ENCODE measurements at places on chromosomes 4 and X.

DNA sequence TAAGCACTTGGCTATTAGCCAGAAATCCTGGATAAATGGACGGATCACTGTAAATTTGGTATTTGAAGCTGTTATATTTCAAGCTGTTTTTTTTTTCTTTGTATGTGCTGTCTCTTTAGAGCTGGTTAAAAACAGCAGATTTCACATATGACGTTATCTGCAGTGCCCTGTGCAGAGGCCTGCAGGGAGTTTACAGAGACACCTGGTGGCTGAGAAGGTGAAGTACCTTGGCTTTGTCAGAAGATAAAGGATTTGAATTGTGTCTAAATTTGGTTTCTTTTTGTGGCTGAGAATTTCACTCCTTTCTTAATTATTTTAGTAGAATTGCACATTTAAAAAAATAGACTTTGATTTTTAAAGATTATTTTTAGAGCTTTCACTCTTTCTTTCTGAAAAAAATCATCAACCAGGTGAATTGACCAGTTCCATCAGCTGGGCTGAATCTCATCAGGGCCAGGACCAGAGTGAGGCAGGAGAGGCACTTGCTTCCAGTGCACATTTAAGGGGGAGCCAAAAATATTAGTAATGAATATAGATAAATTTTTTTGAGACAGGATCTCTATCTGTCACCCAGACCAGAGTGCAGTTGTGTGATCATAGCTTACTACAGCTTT lies 9.6 kb upstream of the CHRNA9 start:
- no peaks in the 10 kb centered on the region for H3K36me3 ChIP-seq
- no peaks in the 10 kb centered on the region for H3K27me3 ChIP-seq
- no peak overlapping the region for H3K4me3 ChIP-seq
- no peak for DNase-seq

GRCh38 chr4:21893136-21893535 lies 55.4 kb downstream of the KCNIP4 start:
- H3K36me3 ChIP-seq = no peaks in the 10 kb centered on the region
- H3K4me3 ChIP-seq = no peak overlapping the region
- H3K27me3 ChIP-seq = no peaks in the 10 kb centered on the region
- H3K4me1 ChIP-seq = no peaks in the 10 kb centered on the region
- no peak overlapping the region for H3K27ac ChIP-seq

DNA sequence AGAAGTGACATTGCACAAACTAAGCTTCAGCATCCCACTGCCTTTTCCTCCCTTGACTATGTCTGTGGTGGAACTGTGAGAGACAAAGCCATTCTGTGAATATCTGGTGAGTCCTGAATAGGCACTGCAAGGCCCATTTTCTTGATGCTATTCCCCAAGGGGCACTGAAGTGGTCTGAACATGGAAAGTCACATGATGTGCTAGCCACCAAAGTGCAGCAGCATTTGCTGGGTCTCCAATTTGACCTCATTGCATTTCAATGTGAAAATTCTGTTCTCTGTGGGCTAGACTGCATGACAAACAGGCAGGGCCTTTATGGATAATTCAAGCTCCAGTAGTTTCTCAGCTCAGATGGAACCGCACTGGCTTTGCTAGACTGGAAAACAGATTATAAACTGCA lies 627.4 kb upstream of the BOD1L1 start:
- H3K36me3 ChIP-seq = no peaks in the 10 kb centered on the region
- no peak overlapping the region for H3K27ac ChIP-seq
- H3K4me3 ChIP-seq = no peak overlapping the region
- H3K27me3 ChIP-seq = no peaks in the 10 kb centered on the region

- H3K36me3 ChIP-seq = no peaks in the 10 kb centered on the region
- peaks cover 4% of the 10 kb centered on the region for H3K4me1 ChIP-seq
- H3K4me3 ChIP-seq = no peak overlapping the region
Observed at GRCh38 chr4:94489098-94489497, 37.4 kb downstream of the PDLIM5 start.

GRCh38 chr4:128283071-128283470 lies 4.5 kb downstream of the PGRMC2 start:
- H3K36me3 ChIP-seq = peaks cover 2% of the 10 kb centered on the region
- H3K27me3 ChIP-seq = no peaks in the 10 kb centered on the region
- no peak overlapping the region for H3K4me3 ChIP-seq
- H3K4me1 ChIP-seq = peaks cover 59% of the 10 kb centered on the region
- no peak overlapping the region for H3K27ac ChIP-seq

DNA sequence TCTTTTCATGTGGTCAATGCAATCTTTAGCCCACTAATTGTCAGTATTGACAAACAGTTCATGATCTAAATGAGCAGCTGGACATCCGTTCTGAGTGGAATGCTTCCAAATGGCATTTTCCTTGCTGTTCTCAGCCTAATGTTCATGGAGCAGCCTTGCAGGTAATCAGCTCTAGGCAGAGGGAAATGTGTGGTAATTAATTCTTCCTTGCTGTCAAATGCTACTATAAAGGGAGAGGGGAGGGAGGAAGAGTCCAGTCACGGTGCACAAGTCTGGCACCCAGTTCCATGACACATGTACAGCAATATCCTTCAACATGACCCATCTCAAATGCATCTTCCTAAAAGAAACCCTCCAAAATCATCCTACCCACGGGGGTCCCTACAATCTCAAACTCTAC lies 88.5 kb downstream of the LDB2 start:
- H3K36me3 ChIP-seq = no peaks in the 10 kb centered on the region
- H3K4me3 ChIP-seq = no peak overlapping the region
- H3K4me1 ChIP-seq = no peaks in the 10 kb centered on the region
- no peak overlapping the region for H3K27ac ChIP-seq

- H3K4me3 ChIP-seq = no peak overlapping the region
- no peaks in the 10 kb centered on the region for H3K4me1 ChIP-seq
- H3K27ac ChIP-seq = no peak overlapping the region
- no peaks in the 10 kb centered on the region for H3K27me3 ChIP-seq
Observed at GRCh38 chr4:92047209-92047875, 256.4 kb upstream of the GRID2 start.

DNA sequence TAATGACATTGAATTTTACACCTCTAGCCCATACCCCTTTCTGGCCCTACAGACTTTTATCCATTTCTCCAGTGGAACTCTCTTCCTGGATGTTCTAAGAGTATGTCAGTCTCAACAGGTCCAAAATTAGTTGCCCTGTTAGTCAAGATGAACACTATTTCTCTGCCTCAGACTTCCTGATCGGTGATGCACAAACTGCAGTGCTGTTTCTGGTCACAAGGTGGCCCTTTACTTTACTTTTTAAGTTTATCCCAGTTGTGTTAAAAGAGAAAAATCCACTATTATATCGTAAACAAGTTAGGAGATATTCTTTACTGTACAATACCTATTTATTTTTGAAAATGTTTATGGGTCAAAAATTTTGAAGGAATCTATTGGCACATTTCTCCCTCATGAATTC lies 13.1 kb downstream of the TCEAL7 start:
- H3K4me1 ChIP-seq = no peaks in the 10 kb centered on the region
- DNase-seq = no peak
- H3K27me3 ChIP-seq = no peaks in the 10 kb centered on the region
- no peak overlapping the region for H3K4me3 ChIP-seq
- no peak overlapping the region for H3K27ac ChIP-seq

- no peak for DNase-seq
- H3K4me3 ChIP-seq = no peak overlapping the region
- H3K27me3 ChIP-seq = no peaks in the 10 kb centered on the region
- H3K36me3 ChIP-seq = no peaks in the 10 kb centered on the region
- H3K4me1 ChIP-seq = no peaks in the 10 kb centered on the region
Observed at GRCh38 chr4:54015423-54016030, 48.9 kb downstream of the CHIC2 start.

DNA sequence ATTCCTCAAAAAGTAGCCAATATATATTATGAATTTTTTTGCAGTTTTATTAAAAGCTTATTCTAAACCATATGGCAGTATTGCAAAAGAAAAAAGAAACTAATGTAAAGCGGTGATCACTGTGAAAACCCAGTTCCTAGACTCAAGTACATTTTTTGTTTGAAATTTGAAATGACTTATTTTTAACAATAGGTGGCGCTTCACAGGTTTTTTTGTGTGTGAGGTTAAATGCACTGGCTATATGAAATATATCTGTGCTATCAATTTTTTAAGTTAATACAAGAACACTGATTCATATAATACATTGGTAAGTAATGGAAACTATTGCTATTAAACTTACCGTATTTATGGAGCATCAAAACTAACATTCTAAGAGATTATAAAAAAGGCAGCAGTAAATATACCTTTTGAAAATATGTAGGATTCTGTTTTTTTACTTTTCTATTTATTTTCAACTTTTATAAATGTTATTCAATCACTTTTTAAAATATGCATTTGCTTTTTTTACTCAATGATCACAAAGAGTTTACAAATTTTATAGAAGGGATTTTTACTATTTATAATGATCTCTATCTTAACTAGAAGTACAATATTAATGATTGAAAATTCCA lies 5.6 kb upstream of the SPRY1 start:
- H3K4me3 ChIP-seq = no peak overlapping the region
- no peak for DNase-seq
- H3K4me1 ChIP-seq = no peaks in the 10 kb centered on the region
- H3K27me3 ChIP-seq = no peaks in the 10 kb centered on the region

DNA sequence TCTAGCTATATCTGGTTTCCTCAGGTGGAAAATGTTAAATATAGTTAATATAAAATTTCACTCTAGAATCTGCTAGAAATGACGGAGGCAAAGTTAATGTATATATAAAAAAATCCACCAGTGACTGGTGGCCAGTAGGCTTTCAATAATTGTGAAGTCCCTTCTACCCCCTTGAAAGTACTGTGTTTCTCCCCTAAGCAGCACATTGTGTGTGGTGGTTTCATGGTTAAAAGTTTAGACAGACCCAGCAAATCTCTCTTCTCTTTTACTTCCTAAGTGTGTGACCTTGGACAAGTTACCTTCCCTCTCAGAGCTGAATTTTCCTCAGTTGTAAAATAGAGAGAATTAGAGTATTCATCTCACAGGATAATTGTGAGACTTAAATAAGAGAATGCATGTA lies 600 bp upstream of the HEPH start:
- no peak overlapping the region for H3K4me3 ChIP-seq
- no peaks in the 10 kb centered on the region for H3K4me1 ChIP-seq
- H3K36me3 ChIP-seq = no peaks in the 10 kb centered on the region
- no peak overlapping the region for H3K27ac ChIP-seq
- no peaks in the 10 kb centered on the region for H3K27me3 ChIP-seq

DNA sequence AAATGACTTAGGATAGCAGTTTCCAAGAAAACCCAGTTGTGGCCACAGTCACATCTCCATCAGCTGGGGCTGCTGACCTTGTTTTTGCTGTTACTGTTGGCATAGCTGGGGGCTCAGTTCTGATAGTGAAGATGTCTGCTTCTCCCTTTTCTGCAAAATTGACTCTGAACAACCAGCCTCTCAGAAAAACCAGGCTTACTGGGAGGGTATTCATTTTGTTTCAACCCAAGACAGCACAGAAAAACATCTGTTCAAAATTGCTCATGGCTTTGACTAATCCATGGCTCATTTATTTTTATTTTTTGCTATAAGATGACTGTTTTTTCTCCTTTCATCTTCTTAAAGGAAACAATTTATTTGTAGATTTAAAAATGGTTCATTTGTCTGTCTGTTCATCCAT lies 53.1 kb downstream of the RASL11B start:
- H3K27me3 ChIP-seq = no peaks in the 10 kb centered on the region
- DNase-seq = no peak
- no peak overlapping the region for H3K4me3 ChIP-seq
- peaks cover 15% of the 10 kb centered on the region for H3K4me1 ChIP-seq

GRCh38 chr4:183129675-183130074 lies 30.6 kb downstream of the WWC2 start:
- no peaks in the 10 kb centered on the region for H3K27me3 ChIP-seq
- H3K4me1 ChIP-seq = peaks cover 14% of the 10 kb centered on the region
- no peak for DNase-seq
- H3K27ac ChIP-seq = no peak overlapping the region
- no peaks in the 10 kb centered on the region for H3K36me3 ChIP-seq

DNA sequence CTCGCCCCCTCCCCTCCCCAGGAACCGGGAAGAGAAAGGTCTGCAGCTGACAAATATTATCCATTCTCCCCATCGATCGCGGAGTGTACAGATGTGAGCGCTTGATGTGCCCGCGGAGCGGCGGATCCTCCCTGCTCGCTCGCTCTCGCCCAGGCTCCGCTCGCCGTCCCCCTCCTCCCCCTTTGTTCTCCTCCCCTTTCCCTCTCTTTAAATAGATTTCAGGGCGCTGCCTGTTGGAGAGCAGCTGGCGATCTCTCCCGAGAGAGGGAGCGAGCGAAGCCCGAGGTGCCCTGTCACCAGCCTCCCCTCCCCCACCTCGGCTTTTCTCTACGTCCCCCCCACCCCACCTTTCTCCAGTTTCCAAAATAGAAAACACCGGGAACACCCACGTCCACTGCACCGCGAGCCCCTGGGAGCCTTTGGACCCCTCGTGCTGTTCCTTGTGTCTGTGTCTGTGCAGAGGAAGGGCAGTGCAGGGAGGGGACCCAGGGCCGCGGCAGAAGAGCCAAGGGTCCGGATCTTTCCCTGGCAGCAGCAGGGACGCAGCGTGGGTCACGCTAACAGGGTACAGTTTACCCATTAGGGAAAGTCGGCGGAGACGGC lies 56.6 kb upstream of the BCOR start:
- no peaks in the 10 kb centered on the region for H3K36me3 ChIP-seq
- H3K4me1 ChIP-seq = peaks cover 6% of the 10 kb centered on the region
- peak overlapping the region; percentile 58 for H3K4me3 ChIP-seq
- no peak for DNase-seq

DNA sequence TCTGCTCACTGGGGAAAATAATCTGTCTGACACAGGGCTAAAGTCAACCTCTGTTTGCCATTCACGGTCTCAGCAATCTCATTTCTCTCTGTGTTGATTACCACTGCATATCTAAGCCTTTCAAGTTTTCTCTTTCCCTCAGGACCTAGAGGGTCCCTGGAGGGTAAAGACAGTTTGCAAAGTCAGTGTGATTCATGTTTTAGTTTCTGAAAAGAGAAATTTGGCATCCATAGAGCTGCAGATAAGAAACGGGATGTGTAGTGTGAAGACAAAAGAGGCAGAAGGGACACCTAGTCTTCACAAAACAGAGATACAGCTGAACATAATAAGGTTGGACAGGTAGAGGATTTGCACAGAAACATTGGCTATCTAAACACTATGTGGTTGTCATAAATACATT lies 34.5 kb upstream of the KDR start:
- no peaks in the 10 kb centered on the region for H3K27me3 ChIP-seq
- no peak for DNase-seq
- no peak overlapping the region for H3K4me3 ChIP-seq
- no peaks in the 10 kb centered on the region for H3K36me3 ChIP-seq
- H3K27ac ChIP-seq = no peak overlapping the region
